T-helper 17 cell (primary cell): ENCODE measurements at places on chromosomes 7 and 10.

GRCh38 chr7:14069961-14070360 lies 80.5 kb upstream of the ETV1 start:
- no peak overlapping the region for H3K4me3 ChIP-seq
- H3K4me1 ChIP-seq, result no peaks in the 10 kb centered on the region
- no peaks in the 10 kb centered on the region for H3K27me3 ChIP-seq
- H3K27ac ChIP-seq, result no peak overlapping the region

- H3K4me1 ChIP-seq, result peaks cover 2% of the 10 kb centered on the region
- DNase-seq, result no peak
- no peak overlapping the region for H3K4me3 ChIP-seq
- no peak overlapping the region for H3K27ac ChIP-seq
- H3K27me3 ChIP-seq, result peaks cover 22% of the 10 kb centered on the region
- peaks cover 2% of the 10 kb centered on the region for H3K36me3 ChIP-seq
These were observed 6.2 kb downstream of the SFR1 start for GRCh38 chr10:104128214-104128613.

DNA sequence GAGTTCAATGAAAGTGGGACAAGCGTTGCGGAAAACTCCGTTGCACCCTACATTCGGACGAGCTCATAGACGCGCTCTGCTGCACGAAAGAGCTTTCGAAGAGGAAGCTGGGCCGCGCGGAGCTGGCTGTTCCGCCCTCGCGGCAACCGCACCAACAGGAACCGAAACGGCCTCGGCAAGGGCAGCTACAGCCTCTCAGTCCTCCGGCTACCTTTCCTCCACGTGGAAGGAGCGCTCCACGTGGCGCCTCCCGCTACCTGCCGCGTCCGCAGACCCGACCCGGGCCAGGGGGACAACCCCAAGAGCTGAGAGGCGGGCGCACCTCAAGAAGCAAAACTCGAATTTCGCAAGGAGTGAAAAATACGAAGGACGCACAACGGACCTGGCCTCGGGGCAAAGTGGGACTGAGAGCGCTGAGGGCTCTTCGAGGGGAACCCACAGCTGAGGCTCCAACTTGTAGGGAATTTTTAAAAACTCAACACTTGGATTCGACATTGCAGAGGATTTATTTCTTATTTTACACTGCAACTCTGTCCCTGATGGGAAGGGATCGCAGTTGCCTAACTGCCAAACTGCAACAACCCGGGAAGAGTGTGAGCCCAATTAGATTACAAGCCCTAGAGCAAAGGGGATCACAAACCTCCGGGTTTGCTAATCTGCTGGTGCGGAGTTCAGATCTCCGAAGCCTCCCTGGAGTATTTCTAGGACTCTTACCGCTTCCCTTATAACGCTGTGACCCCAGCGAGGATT lies 1.4 kb downstream of the HPSE2 start:
- no peak overlapping the region for H3K27ac ChIP-seq
- H3K27me3 ChIP-seq, result peaks cover 90% of the 10 kb centered on the region
- H3K36me3 ChIP-seq, result no peaks in the 10 kb centered on the region
- H3K4me3 ChIP-seq, result peak overlapping the region; percentile 81
- H3K4me1 ChIP-seq, result peaks cover 12% of the 10 kb centered on the region
- no peak for DNase-seq

DNA sequence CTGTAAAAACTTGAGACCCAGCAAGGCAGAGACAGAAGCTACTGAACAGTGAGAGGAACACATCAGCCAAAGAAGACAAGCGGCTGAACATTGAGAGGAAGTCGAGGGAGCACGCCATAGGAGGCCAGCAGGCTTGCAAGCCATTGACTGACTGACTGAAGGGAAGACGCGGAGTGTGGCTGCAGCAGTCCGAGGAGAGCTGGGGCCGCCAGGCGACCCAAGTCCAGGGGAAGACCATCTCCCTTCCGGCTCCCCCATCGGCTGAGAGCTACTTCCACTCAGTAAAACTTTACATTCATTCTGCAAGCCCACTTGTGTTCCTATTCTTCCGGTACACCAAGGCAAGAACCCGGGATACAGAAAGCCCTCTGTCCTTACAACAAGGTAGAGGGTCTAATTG lies 167.3 kb upstream of the MBL2 start:
- no peaks in the 10 kb centered on the region for H3K4me1 ChIP-seq
- H3K4me3 ChIP-seq, result no peak overlapping the region

GRCh38 chr7:7417851-7418250 lies 117.8 kb downstream of the COL28A1 start:
- no peak overlapping the region for H3K27ac ChIP-seq
- H3K4me3 ChIP-seq, result no peak overlapping the region
- no peaks in the 10 kb centered on the region for H3K36me3 ChIP-seq
